CD4-positive, alpha-beta T cell treated with Interleukin-17A for 1 hour (primary cell): ENCODE measurements at places on chromosomes 4 and X.

- no peak for DNase-seq
Measured at GRCh38 chrX:151019856-151020255, 36.7 kb downstream of the HMGB3 start.

DNA sequence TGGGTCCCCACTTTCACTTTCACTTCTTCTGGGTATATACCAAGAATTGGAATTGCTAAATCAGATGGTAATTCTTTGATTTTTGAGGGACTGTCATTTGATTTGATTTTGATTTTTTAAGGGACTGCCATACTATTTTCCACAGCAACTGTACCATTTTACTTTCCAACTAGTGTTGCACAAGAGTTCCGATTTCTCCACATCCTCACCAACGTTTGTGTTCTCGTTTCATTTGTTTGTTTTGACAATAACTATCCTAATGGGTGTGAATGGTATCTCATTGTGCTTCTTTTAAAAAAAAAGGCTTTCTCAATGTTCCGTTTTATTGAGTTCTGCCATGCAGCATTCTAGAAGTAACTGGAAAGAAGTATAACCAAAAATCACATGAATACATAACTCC is 62.6 kb downstream of the C4orf46 start:
- no peak for DNase-seq

DNA sequence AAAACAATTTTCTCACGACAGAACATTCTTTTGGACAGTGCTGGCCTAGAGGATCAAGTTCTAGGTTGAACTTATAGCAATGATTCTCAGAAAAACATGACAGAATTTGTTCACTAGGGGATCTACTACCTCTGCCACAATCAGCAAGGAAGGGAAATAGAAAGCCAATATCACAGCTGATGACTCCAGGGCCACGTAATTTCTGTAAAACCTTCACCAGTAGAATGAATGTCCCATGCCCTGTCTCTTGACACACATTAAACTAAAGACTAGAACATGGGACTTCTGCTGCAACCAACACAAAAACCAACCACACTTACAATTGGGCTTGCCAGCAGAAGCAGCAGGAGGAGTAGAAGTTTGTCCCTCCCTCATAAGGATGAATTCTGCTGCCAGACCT is 86.0 kb upstream of the NPFFR2 start:
- no peak for DNase-seq

DNA sequence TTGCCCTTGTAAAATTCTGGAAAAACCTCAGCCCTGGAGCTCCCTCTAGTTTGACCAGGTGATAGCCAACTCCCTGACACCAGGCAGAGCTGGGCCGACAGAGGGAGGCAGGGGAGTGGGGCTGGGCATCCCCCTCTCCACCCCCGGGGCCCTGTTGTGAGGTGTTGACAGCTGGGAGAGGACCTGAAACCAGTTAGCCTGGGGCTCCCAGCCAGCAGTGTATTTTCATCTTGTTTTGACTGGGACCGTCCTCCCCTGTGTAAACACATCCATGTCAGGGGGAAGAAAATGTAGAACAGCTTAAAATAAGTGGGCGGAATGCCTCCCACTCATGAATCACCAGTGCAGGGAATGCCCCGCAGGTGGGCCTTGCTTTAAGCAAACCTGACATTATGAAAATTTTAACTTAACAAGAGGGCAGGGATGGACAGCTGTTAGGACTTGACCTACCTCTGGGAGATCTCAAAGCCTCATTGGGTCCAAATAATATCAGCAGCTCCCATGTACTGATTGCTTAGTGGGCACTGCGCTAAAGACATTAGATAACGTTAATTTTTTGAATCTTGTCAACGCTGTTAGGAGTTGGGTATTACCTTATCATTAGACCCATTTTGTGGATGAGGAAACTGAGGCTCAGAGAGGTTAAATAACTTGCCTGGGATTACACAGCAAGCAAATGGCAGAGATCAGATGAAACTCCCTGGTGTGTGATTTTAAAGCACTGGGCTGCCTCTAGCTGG is 45.9 kb downstream of the TSC22D3 start:
- no peak for DNase-seq

GRCh38 chrX:16797841-16798240 is 11.6 kb downstream of the TXLNG start:
- no peak for DNase-seq

GRCh38 chrX:78673246-78673645 is 14.1 kb upstream of the RTL3 start:
- DNase-seq: no peak

DNA sequence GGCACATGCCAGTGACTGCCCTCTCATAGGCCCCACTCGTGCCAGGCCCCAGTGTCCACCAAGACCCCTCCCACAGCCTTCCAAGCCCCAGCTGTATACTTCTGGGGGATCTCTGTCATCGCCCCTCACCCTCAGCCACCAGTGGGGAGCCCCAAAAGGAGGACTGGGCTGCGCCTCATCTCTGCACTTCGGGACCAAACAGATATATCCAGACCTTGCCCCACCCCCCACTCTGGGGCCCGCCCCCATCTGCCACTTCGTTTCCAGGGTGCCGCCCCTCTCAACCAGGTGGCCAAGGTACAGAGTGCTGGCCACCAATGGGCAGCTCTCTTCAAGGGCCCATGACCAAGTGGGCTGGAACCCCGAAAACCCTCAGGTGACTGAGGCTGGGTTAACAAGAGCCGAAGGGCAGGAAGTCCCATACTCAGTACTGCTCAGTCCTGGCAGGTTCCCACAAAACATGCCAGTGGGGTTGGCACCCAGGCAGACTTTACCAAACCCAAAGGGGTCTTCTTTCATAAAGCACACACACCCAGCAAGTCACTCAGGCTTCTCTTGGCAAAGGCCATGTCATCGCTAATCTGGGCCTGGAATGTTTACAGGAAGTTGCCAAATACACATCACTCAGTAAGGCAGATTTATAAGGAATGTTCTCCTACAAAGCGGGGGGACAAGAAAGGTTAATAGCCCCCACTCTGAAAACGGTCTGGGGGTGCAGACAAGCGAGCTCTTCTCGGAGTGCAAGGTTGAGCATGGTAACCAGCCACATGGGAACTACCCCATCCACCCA is 4.4 kb downstream of the ZFYVE28 start:
- peak; percentile 59 for DNase-seq

DNA sequence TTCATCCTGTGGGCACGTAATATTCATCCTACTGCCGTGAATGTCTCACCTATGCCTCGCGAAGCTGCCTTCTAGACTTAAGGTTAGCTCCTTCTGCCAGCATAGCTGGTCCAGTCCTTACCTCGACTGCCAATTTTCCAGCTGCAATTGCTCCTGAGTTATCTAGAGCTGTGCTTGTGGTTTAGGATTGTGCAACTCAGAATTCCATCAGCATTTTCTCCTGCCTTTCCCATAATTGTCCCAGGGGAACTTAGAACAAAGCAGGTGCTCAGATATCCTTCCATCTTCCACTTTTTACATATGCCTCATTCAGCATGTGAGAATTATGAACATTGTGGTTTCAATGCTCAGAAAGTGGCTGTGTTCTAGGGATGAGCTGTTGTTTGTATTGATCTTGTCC is 131.4 kb upstream of the ADGRL3 start:
- DNase-seq: no peak

- DNase-seq: no peak
Measured at GRCh38 chr4:119774840-119775239, 146.2 kb upstream of the PDE5A start.

- DNase-seq: no peak
Measured at GRCh38 chrX:112834031-112834845, 6.4 kb downstream of the AMOT start.

GRCh38 chrX:51955200-51955599 is 61.8 kb downstream of the MAGED1 start:
- no peak for DNase-seq

- no peak for DNase-seq
Measured at GRCh38 chr4:182451441-182451840, 208.2 kb downstream of the TENM3 start.

DNA sequence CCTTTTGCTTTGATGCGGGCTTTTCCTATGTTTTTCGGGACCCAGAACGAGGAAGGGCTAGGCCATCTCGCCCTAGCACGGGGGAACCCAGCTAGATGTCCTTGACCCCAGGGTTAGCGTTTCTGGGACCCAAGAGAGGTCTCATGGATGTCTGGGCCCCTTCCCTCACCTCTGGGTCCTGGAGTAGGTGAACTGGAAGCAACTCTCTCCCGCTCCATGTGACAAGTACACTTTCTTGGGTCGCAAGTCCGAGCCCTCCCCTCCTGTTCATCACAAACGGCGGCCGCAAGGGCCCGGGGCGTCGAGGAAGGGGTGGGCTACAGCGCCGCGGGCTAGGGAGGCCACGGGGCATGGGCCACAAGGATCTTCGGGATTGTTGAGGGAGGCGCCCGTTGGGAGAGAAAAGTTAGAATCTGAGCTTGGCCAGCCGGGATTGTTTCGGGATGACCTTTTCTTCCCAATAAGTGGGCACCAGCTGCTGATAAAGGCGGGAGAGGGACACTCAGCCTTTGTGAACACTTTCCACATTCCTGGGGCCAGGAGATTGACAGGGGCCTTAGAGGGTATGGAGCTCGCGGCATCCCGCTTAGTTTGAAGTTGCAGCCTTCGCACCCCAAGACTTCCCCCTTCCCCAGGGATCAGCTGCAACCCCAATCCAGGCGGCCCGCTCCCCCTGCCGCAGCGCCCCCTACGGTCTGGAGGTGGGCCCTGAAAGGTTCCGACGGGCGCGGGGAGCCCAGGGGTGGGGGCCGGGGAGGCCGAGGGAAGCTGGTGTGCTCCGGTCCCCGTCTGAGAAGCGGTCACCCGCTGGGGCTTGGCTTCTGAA is 136.9 kb upstream of the ZIC3 start:
- DNase-seq: no peak

- no peak for DNase-seq
Measured at GRCh38 chrX:53319614-53320542, 38.5 kb upstream of the IQSEC2 start.

GRCh38 chrX:77749695-77750094 is 36.3 kb downstream of the ATRX start:
- no peak for DNase-seq

DNA sequence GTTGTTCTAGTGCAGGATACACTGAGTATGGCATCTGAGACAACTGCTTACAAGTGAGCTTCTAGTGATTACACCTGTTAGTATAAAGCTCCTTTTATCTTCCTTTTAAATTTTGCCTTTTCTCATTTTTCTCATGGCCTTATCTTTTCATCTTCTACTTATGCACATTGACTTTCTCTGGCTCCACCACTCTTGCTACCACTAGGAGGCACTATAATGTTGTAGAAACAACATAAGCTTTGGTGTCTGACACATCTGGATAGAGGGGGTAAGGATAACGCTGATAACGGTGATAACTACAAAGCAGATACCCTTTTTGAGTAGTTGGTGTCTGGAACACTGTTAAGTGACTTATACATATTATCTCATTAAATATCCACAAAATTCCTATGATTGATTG is 187.4 kb upstream of the TEX13C start:
- peak; percentile 10 for DNase-seq

GRCh38 chr4:16289897-16290554 is 63.8 kb upstream of the TAPT1 start:
- peak; percentile 25 for DNase-seq

DNA sequence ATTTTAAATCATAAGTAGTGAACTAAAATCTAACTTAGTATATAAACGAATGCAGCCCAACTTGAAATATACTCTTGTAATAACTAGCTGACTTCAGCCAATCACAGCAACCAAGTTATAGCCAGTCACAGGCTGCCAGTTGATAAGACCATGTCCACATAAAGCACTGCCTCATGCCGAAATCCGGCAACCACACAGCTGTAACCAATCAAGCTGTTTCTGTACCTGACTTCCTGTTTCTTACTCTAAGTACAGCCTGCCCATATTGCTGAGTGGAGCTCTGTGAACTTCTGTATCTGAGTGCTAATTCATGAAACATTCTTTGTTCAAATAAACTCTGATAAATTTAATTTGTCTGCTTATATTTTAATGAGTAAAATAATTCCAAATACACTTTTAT is 805.3 kb upstream of the EPHA5 start:
- no peak for DNase-seq

DNA sequence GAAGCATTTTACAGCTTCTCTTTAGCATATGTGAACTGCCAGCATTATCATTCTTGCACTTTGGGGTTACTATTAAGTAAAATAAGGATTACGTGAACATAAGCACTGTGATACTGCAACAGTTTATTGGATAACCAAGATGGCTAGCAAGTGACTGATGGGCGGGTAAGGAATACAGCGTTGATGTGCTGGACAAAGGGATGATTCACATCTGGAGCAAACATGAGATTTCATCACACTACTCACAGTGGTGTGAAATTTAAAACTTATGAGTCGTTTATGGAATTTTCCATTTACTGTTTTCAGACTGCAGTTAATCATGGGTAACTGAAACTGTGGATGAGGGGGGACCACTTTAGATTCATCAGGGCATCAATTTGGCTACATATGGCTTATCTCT is 16.0 kb downstream of the NBDY start:
- no peak for DNase-seq

DNA sequence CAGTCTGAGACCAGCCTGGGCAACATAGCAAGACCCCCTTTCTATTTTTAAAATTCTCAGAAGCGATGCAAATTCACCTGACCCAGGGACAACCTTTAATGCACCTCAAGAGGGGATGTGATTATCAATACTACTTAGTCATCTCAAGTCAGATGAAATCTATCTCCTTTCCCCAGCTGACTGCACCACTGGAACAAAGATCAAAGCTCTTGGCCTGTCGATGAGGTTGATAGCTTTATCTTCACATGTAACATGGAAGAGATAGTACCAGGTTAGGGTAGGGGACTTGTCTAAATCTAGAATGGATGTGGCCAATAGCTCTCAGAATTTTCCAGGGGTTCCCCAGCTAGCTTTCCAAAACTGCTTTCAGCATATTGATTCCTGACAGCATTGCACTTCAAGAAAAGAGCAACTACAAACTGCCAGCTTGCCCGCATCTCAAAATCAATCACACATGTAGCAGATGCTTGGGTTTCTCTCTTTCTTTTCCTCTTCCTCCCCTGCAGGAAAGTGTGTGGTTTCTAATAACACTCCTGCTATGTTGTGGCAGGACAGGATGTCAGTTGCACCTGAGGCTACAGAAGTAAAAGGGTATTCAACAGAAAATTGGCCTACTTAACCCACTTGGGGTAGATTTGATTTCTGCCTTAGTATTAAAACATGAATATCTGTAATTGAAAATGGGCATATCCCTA is 12.2 kb upstream of the TMEM164 start:
- peak; percentile 16 for DNase-seq

- DNase-seq: no peak
Measured at GRCh38 chr4:153523164-153523796, 57.1 kb downstream of the TMEM131L start.

GRCh38 chrX:20237864-20238263 is 28.8 kb downstream of the RPS6KA3 start:
- DNase-seq: no peak
